ENCODE measurements at places on chromosomes 12 and 14.

DNA sequence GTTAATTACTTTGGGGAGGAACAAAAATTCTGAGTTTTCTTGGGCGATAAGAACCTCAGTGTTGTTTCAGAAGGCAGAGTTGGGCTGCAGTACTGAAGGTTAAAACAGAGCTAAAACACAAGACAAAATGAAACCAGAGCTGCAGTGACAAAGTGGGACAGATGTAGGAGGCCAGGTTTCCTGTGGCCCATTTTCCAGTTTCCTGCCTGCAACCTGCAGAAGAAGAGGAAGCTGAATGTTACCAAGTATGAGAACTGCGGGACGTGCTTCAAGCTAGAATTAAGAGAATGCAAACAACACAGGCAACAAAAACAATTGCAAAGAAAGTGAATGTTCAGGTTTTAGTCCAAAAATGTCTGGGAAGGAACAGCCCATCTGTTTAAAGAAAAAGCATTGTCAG, 17.8 kb downstream of the ELK3 start:
- DNase-seq: peak; percentile 84

- no peak for DNase-seq
Observed at GRCh38 chr12:740921-741320, 11.5 kb upstream of the WNK1 start.

- DNase-seq: no peak
Observed at GRCh38 chr12:25264114-25264513, 13.4 kb upstream of the KRAS start.

GRCh38 chr14:66496911-66497310, 10.7 kb downstream of the CCDC196 start:
- DNase-seq: no peak

DNA sequence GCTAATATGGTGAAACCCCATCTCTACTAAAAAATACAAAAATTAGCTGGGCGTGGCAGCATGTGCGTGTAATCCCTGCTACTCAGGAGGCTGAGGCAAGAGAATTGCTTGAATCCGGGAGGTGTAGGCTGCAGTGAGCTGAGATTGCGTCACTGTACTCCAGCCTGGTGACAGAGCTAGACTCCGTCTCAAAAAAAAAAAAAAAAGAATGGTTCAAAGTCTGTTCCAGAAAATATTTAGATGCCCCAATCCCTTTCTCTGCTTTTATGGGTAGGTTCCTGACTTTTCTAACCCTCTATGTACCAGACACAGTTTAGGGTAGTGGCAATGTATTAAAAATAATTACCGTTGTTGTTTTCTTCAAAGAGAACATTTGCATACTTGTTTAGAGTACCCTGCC, 161.4 kb downstream of the STXBP6 start:
- DNase-seq: no peak

GRCh38 chr12:109677279-109677691, 36.3 kb upstream of the FAM222A start:
- DNase-seq: no peak

GRCh38 chr14:54697001-54697400, 130.1 kb downstream of the SAMD4A start:
- no peak for DNase-seq

- DNase-seq: no peak
Observed at GRCh38 chr14:30284808-30285207, 274.1 kb upstream of the G2E3 start.

GRCh38 chr12:104427547-104427938, 29.2 kb upstream of the CHST11 start:
- DNase-seq: no peak

DNA sequence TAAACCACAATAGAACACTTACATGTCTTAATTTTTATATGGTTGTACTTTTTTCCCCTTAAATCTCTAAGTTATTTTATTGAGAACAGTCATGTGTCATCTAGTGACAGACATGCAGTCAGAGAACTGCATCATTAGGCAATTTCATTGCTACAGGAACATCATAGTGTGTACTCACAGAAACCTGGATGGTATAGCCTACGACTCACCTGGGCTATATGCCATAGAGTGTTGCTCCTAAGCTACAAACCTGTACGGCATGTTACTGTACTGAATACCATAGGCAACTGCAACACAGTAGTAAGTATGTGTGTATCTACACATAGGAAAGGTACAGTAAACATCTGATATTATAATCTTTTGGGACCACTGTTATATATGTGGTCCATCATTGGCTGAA, 557.6 kb downstream of the PRKD1 start:
- no peak for DNase-seq

All from lung microvascular endothelial cell (primary cell).